Activated B cell treated with CpG ODN at 0.5 μM for 24 hours (primary cell): ENCODE measurements at places on chromosomes 3 and 15.

DNA sequence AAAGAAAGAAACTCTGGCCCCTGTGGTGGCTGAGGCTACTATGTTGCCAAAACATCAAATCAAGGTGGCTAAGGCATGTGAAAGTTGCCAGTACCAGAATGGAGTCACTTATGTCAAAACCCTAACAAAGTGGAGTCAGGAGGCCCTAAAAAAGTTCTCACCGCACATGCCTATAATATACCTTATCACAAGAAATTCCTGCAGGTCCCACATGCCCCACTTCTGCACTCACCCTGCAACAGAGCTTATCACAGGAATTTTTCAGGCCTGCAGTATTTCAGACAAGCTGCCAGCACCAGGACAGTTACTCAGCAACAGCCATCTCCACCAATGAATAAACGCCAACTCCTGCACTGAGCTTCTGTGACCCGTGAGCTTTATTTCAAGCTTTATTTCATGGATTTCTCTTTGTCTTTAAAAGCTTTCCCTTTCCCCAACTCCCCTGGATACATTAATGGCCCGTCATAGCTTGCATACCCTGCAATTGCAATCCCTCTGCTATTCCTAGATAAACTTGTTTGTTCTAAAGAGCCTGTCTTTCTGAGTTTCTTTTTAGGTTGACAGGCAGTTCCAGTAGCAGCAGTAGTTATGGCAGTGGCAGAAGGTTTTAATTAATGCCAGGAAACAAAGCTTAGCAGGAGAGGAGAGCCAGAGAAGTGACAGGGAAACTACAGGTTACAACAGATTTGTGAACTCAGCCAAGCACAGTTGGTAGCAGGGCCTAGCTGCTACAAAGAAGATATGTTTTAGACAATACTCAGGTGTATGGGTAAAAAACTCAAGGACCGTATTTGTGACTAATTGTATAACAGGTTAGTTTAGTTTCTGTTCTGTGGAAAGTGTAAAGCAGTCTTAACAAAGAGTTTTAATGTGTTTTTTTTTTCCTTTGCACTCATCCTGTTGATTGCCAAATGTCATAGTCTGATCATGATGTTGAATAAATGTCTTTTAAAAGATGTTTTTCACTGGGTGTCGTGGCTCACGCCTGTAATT, 15.9 kb upstream of the TMEM42 start:
- DNase-seq = no peak

DNA sequence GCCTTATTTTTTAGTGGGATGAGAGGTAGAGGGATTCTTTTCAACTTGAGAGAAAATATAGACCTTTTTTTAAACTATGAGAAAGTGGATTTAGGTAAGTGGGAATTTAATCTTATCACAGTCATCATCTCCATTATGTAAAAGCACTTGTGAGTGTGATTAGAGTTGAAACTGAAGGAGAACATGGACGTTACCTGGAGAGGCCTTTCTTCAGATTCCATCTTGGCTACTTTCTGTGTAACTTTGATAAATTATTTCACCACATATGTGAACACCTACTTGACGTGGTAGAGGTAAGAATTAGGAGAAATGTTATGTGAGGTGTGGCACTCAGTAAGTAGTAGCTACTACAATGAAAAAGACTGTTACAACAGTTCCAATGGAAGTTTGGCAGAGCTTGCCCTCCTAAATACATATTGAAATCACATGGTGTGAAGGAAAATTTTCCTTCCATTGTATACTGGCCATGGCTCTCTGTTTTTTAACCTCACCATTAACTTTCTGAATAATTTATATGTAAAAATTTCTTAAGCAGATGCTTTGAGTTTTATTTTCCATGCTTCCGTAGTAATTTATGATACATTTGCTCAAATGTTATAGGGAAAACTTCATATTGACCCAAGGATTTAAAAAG, 193.3 kb downstream of the FNDC3B start:
- DNase-seq = no peak

- no peak for DNase-seq
Observed at GRCh38 chr3:65729973-65730372, 308.7 kb downstream of the MAGI1 start.

DNA sequence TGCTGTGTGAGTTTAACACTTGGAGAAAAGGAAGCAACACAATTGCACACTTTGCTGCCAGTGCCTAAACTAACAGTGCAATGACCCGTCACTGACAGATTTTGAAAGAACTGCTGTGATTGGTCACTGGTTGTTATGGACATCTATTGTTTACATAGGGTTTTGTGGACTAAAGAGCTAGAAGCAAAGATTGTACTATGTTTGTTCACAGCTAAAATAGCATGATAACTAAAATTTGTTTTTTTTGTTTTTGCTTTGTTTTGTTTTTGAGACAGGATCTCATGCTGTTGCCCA, 112.4 kb upstream of the GOLGA8J start:
- DNase-seq = no peak

- no peak for DNase-seq
Observed at GRCh38 chr3:23112491-23112890, 90.6 kb upstream of the UBE2E2 start.

GRCh38 chr3:77799278-77799677, 759.4 kb downstream of the ROBO2 start:
- DNase-seq = no peak

DNA sequence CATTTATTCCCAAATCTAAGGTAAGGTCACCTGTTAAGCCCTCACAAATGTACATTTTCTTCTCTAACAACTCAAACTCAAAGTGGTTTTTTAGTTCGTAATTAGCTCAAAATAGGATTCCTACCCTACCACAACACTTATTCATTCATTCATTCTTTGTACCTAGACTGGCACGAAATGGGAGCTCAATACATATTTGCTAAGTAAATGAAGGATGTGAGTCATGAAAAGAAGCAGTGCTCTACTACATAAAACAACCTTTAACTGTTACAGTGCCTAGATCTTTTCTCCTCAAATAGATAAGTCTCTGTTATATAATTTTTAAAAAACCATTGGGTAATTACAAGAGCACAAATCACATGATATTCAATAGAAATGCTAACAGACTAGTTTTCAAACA, 13.1 kb downstream of the RSL24D1 start:
- no peak for DNase-seq

DNA sequence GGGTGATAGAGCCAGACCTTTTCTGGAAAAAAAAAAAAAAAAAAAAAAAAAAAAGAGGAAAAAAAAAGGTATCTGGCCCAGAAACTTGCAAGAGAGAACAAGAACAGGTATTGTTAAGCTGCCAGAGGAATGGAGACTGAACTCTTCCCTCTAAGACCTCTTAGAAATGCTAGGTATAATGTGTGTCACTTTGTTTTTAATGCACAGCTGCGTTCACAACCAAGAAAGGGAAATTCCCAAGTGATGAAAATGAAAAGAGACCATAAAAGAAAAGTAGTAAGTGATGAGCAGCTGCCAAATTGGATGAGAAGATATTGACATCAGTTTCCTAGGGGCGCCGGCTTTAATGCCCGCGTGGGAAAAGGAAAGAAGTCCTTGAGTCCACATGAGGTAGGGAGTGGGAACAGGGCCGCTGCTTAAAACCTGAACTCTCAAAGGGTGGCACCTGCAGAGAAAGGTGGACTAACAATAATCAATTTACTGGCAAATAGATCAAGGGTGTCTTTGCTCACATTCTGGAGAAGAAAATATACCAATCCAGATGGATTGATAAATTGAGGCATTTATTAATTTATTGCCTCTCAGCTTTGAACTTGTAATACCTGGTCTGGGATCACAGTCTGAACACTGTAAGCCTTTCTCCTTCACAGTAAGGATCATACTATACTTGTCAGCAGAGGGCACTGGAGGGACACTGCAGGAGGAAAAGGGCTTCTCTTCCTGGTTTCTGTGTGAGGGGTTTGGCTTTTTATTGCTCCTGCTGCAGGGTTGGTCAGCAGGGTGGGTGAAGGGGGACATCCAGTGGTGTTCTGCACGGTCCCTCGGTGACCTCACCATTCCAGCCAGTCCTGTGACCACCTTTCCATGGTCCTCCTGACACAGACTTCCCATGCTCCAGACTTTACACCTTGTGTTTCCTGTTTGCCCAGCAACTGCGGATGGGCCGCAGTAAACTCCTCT, 131.6 kb downstream of the AQP9 start:
- no peak for DNase-seq

DNA sequence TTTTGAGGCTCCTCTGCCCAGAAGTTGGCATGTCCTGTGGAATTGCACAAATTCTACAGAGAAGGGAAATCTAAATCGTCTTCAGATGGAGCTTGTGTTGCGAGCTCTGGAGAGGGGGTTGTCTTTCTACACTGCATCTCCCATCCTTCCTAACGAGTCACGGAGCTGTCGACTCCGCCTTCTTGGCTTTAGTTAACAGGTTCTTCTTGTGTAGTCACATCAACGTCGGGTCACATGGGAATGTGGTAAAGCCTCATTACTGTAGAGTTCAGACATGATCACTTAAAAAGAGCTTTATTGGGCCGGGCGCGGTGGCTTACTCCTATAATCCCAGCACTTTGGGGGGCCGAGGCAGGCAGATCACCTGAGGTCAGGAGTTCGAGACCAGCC, 60.0 kb downstream of the DNASE1L3 start:
- DNase-seq = no peak

- DNase-seq = no peak
Observed at GRCh38 chr15:65248511-65249255, 37.4 kb upstream of the CILP start.

GRCh38 chr15:23472033-23472432, 25.0 kb upstream of the GOLGA6L2 start:
- DNase-seq = no peak

GRCh38 chr15:35751413-35752133, 205.6 kb upstream of the DPH6 start:
- no peak for DNase-seq

GRCh38 chr3:170740726-170741591, 129.0 kb downstream of the RPL22L1 start:
- DNase-seq = no peak

GRCh38 chr15:61184431-61184830, 44.7 kb downstream of the RORA start:
- DNase-seq = no peak

DNA sequence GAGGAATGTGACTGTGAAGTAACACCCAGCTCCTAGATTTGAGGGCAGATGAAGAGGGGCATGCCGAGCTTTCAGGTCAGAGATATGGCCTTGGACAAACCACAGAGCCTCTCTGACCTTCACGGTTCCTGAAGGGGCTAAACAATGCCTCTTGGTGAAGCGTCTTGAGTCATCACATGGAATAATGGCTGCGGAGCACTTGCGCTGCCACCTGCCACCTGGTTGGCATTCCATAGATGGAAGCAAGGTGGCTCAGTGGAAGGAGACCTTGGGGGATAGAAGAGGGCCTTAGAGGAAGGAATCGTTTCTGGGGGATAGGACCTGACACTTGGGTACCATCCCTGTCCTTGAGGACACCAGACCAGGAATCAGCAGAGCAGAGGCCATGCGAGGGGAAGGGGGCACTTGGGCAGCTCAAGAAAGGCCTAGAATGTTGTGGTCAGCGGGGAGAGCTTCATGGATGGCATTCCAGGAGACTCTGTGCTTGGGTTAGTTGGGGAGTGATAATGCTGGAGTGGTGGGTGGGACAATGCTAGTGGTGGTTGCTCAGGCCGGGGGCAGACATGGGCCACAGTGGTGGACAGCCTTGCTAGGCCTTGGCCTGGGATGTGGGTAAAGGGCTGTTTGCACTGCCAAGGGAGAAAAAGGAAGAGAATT, 12.6 kb downstream of the MRAS start:
- no peak for DNase-seq

DNA sequence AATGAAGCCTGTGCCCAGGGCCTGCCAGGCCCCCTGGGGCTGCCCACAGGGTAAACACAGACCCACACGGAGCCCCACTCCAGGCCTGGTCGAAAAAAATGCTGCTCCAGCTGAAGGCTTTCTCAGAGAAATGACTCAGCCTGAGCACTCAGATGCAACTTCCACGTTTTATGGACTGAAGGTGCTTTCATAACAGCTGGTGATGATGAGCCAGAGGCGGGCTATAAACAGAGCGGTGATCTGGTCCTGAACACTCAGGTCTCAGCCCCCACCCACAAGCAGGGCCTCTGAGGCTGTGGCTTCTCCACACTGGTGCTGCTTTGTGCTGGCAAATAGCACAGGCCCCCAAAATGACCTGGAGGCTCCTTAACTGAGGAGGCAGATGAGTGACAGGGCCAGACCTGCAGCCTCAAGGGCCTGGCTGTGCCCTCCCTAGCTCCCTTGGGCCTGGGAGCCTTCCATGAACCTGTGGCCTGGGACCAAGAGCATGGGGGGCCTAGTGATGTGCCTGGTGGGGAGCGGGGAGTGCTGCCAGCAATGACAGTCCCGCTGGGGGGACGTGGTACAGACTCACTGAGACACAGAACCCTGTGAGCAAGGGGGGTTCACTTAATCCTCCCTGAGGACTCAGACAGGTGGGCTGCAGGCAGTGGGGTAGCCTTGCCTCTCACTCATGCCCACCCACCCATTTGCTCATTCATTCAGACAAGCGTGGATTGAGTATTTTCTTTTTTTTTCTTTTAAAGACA, 23.0 kb upstream of the FURIN start:
- peak; percentile 49 for DNase-seq

DNA sequence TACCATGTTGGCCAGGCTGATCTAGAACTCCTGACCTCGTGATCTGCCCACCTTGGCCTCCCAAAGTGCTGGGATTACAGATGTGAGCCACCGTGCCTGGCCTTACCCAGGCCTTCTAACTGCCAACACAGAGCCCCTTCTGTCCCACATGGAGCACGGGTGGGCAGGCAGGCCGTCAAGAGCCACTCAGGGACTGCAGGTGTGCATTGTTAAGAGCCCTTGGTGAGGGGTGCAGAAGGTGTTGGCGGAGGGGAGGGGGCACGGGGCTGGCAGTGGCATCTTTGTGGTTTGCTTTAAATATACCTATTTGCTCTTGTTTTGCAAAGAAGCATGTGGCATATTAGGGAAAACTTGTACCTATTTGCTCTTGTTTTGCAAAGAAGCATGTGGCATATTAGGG, 37.3 kb downstream of the SMAD6 start:
- no peak for DNase-seq

- no peak for DNase-seq
Observed at GRCh38 chr3:47247131-47248064, 35.2 kb downstream of the KIF9 start.

- DNase-seq = peak; percentile 9
Observed at GRCh38 chr15:99450896-99451358, 114.9 kb upstream of the MEF2A start.

- DNase-seq = no peak
Observed at GRCh38 chr3:32995098-32995497, 43.7 kb downstream of the CCR4 start.

DNA sequence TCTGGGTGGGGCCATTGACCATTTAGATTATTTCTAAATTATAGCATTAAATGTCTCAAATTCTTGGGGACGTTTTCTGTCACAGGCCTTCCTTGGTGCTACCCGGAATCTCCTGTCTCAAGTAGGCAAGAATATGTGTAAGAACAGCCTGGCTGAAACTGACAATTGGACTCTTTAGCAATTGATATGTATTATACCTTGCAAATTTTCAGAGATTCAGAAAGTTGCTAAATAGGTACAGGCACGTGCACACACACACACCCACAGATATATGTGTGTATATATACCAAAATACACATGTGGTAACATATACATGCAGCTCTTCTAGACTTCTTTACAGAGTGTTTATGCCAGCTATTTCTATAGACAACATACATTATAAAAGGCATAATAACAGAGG, 213.2 kb upstream of the NR2E3 start:
- no peak for DNase-seq
